Activated CD4-positive, alpha-beta T cell treated with anti-CD3 and anti-CD28 coated beads, Interleukin-2, Interleukin-4, amounts not matched to agents 100 ng/mL and 50 ng/mL, durations not matched to agents 16 hours and 8 hours (primary cell): ENCODE measurements at places on chromosomes 3 and 15.

DNA sequence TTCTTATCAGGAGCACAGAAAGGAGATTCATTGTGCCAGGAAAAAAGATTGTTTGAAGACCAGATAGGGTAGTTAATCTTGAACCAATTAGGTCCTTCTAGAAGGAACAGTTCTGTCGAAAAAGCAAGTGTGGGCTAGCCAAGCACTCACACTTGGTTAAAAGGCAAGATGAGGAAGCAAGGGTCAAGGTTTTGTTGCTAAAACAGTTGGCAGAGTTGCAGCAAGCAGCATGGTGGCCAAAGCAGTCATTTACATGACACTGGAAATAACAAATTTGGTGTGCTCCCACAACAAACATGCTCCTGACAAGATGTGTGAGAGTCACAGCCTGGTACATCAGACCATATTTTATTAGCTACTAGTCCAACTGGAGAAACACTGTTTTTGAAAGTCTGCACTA is 228.0 kb upstream of the CFAP20DC start:
- DNase-seq: no peak

DNA sequence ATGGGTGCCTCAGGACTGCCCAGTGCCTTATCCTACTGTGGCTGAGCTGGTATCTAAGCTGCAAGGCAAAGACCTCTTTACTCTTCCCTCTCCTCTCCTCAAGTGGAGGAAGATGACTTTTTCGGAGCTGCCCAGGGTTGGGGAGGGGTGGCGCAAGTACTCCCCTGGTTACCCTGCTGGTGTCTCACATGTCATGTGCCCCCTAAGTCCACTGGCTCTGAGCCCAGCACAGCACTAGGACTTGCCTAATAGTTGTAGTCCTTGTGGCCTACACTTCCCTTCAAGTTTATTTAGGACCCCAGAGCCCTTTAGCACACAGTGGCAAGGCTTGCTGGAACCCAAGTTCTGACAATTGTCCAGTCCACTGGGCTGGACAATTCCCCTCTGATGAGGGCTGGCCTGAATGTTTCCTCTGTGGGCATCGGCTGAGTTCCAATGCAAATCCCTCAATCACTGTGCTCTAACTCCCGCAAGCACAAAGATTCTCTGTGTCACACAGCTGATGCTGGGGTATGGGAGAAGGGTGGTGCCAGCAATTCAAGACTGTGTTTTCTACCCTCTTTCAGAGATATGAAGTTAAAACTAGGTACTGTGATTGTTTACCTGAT is 60.4 kb downstream of the UQCC5 start:
- DNase-seq: no peak

- DNase-seq: no peak
Measured at GRCh38 chr3:117603097-117603496, 893.5 kb downstream of the TUSC7 start.

DNA sequence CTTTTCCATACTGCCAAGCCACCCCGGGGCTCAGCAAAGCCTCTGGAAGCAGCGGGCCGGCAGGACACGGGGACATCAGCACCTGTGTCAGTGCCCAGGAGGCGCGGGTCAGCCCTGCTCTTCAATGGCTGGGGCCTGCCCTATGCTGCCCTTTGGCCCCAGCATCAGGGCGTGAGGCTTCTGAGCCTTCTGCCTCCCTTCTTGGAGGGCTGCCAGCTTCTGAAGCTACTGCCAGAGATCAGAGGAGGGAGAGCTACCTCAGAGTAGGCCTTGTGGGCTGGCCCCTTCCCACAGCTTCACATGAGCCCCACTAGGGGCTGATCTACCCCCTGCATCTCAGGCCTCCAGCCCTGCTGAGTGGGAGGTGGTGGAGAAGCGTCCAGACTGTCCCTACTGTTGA is 13.0 kb upstream of the TMEM115 start:
- DNase-seq: no peak

DNA sequence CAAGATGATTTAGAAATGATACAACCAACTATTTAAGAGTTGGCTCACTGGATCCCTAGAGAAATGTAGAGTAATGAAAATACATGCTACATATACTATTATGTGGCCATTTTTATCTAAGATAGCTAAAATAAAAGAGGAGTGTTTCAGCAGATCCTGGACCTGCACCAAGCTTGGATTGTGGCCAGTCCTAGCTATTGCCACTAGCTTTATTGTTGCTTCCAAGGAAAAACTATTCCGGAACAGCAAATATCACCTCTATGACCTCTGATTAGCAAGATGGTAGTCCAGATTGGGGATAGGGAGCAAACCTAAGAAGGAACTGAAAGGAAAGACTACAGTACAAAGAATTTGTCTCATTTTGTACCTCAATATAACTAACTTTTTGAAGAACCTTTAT is 63.7 kb upstream of the NDN start:
- DNase-seq: no peak
